GM13976 (cell line): ENCODE measurements at places on chromosomes 1 and 21.

DNA sequence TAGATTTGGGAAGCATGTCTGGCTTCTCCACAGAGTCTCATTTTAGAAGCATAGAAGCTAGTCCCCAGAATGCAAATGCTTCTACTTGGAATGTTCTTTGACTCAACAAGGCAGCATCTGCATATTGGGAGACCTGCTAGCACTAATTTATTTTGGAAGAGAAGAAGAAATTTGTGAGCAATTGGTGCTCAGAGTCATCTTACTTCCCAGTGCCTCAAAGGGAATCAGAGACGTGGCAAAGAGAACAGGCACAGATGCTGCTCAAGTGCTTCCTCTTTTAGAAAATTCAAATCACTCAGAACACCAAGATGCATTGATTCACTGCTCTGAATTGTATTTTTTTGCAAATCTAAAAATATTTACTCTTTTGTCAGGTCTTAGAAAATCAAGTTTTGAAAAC lies 255.7 kb downstream of the BRINP2 start:
- DNase-seq, result no peak

GRCh38 chr1:161084597-161084988 lies 4.8 kb downstream of the NECTIN4 start:
- DNase-seq, result no peak

DNA sequence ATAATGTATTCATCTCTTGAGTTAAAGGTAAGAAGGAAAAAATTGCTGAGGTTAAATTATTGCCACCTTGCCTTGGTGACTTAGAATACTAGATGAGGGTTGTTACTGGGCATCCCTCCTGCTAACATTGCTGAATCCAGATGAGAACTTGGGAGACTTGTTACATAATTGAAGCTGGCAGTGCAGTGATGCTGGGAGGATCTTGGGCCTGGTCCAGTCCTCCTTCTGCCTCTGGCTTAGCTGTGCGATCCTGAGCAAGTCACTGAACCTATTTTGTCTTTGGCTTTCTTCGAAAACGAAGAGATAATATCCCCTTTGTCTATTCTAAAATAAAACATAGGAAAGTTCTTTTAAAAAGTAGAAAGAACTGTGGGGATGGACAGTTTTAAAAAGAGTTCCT lies 244.9 kb upstream of the NRIP1 start:
- no peak for DNase-seq

- no peak for DNase-seq
Observed at GRCh38 chr1:226233293-226233692, 9.8 kb downstream of the MIXL1 start.

DNA sequence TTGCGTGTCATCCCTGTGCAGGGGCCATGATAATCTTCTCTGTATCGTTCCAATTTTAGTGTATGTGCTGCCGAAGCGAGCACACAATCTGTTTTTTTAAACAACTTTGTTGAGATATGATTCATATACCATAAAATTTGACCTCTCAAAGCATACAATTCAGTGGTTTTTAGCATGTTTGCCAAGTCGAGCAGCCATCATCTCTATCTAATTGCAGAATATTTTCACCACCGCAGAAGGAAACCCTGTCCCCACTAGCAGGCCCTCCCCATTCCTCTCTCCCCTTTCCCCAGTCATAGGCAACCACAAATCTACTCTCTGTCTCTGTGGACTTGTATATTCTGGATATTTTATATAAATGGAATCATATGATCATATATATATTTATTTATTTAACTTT lies 78.7 kb upstream of the TINAGL1 start:
- no peak for DNase-seq

DNA sequence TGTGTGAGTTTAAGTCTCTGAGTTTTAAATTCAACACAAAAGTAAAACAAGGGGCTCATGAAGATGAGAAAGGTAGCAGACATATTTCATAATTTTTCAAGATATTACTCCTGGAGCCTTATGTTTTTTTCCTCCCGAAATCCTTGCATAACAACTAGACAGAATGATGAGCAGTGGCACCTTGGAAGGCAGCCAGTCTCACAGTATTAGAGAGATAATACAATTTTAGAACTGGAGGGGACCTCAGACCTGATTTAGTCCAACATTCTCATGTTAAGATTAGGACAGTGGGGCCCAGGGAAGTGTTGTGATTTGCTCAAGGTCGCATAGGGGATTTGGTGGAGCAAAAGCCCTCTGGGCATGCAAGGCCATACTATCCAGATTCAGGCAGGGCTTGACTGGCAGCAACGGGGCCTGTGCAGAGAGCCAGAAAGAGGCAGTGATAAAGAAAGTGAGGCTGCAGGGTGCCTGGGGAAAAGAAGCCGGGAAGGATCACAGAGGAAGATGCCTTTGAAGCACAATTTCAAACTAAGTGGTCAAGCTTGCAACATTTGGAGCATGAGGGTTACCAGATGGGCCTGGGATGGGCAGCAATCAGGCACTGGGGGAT lies 31.4 kb upstream of the BCL9 start:
- DNase-seq, result no peak

DNA sequence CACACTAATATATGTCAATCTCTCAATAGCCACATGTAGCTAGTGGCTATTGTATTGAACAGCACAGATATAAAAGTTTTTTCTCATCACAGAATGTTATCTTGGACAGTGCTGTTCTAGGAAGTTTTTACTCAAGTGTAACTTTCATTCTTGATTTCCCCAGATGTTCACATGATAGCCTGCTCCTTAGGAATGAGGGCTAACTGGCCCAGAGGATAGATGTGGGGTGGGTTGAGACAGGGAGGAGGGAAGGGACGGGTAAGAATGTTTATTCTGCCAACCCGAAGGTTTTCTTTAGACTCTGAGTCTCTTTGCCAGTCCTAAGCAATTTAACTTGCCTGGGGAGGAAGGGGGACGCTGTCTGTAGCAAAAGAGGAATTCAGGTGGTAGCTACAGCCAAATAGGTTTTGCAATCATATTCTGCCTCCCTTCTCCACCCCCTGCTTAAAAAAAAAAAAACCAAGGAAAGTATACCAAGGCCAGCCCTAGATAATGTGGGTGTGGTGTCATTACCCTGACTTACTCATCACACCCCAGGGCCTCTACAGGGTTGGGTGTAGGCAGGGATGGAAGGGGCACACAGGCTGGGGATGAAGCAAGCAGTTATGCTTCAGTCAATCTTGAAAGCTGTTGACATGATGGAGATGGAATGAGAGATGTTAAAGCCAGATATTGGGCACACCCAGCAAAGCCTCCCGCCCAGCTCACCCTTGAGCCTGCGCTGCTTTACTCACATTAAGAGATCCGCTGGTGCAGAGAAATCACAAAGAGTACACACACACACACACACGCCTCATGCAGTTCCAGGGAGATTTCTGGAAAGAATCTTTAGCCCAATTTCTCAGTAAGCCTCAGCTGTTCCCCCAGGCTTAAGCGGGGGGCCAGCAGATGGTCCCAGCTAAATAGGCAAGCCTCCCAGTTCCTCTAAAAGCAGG lies 59.9 kb downstream of the PLXNA2 start:
- DNase-seq, result no peak

- no peak for DNase-seq
Observed at GRCh38 chr21:42189860-42190485, 29.0 kb upstream of the ABCG1 start.

- no peak for DNase-seq
Observed at GRCh38 chr21:41410767-41411448, 15.1 kb upstream of the MX1 start.

GRCh38 chr1:226223157-226223785 lies at the start of gene MIXL1:
TSS of gene MIXL1 (plus strand) at chr1:226223664. CDS start at chr1:226223682, 18 bp downstream.
- peak; percentile 47 for DNase-seq

- DNase-seq, result no peak
Observed at GRCh38 chr1:183414365-183414764, 3.8 kb downstream of the NMNAT2 start.

DNA sequence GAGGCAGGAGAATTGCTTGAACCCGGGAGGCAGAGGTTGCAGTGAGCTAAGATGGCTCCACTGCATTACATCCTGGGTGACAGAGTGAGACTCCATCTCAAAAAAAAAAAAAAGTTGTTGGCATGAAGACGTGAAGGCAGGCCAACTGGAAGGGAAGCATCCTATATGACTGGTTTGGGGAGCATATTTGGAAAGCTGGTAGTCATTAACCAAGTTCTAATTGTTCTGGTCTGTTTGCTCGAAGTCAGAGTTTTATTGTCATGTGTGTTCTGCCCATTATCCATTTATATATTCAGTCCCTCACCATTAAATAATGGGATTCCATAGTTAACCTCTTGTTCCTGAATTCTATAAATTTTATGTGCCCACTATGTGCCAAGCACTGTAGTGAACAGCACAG lies 3.3 kb upstream of the GLRX2 start:
- DNase-seq, result no peak

- no peak for DNase-seq
Observed at GRCh38 chr1:232040260-232040659, 413.7 kb downstream of the DISC1 start.

- DNase-seq, result no peak
Observed at GRCh38 chr1:203631946-203632345, 5.3 kb downstream of the ATP2B4 start.

DNA sequence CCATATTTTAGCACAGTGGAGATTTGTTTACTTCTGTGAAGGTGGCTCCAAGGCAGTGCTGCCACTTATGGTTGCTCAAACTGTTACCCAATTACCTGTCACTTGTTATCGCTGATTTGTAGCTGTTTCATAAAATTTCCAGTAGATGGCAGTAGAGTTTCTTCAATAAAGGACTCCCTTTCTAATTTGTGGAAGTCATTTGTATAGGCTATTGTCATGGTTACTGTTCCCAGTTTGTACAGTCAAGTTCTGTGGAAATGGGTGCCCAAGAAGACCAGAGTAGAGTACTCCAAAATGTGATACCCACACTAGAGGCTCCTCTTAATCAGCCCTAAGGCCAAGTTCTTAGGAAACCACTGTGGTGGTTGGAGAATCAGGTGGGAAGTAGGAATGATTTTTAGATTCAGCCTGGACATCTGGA lies 186.1 kb downstream of the CLEC20A start:
- peak; percentile 43 for DNase-seq

- DNase-seq, result no peak
Observed at GRCh38 chr1:18230840-18231239, 123.2 kb downstream of the IGSF21 start.

- peak; percentile 23 for DNase-seq
Observed at GRCh38 chr1:90730243-90731022, 13.3 kb upstream of the BARHL2 start.

- no peak for DNase-seq
Observed at GRCh38 chr1:244297616-244298015, 154.1 kb downstream of the ADSS2 start.

- no peak for DNase-seq
Observed at GRCh38 chr1:222285526-222285925, 262.4 kb downstream of the HHIPL2 start.

- no peak for DNase-seq
Observed at GRCh38 chr21:27171707-27172106, 204.8 kb upstream of the ADAMTS5 start.

- no peak for DNase-seq
Observed at GRCh38 chr1:29758781-29759499, 522.6 kb downstream of the PTPRU start.

DNA sequence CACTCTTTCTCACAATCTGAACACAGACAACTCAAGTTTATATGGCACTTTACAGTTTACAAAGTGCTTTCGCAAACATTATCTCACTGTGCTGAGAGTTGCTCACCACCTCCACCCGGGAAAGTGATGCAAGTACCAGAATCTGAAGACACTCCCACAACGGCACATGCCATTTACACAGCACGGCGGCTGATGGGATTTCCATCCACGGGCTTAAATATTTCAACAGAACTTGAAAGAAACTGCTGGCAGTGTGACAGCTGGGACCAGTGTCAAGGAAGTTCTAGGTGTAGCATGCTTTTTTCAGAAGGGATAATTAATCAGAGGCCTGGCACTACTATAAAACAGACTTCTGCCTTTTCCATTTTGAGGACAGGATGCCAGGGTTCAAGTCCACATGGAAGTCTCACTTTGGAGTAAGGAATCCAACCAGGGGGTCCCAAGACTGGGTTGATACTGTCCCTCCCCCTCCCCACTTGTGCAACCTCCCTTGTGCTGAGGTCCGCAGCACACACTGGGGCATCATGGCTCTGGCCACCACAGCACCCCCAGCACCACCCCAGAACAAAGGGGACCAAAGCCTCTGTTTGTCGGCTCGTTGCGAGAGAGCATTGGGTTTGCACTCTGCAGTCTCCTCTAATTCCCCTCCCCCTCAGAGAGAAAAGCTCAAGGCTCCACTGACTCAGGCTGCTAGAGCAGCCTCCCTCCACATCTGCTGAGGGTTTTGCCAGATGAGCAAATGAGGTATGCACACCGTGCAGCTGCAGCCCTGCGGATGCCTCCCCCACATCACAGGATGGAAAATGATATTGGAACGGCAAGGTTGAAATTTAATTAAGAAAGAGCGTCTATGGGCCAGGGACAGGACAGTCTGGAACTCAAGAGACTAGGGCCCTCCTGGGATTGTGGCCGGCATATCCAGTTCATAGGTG lies 154.9 kb downstream of the TGFBR3 start:
- DNase-seq, result no peak

DNA sequence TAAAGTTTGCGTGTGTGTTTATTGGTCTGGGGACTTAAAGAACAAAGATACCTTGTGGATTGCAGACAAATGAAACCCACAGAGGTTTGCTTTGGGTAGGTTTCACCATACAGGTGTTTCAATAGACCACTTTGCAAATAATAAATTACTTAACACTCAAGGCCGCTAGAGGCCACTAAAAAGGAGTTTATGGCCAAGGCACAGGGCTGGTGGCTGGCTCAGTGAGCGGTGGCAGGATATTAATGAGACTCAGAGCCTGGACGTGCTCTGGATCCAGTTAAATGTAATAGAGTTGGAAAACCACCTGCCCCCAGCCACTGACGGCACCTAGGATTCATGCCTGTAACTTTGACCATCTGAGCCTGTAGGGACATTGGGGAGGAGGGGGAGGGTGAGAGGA lies 44.5 kb downstream of the LRRC38 start:
- DNase-seq, result peak; percentile 54

- DNase-seq, result no peak
Observed at GRCh38 chr21:42153046-42153686, 65.8 kb upstream of the ABCG1 start.

DNA sequence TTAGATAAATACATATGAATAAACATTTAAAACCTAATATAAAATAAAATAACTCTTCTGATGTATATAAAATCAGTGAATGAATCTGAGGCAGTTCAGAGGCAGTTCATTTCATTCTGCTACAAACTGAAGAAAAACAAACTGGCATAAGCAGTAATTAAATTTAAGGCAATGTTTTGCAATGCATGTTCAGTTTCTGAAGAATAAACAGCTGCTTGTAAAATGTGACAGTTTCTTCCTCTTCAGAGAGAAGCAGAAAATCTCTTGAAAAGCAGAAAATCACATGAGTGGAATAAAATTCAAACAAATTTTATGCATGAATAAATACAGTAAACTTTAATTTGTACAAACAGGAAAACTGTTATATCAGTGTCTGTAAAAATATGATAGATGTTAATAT lies 643.7 kb downstream of the KCNT2 start:
- no peak for DNase-seq

GRCh38 chr1:212467843-212468482 lies 35.2 kb downstream of the NENF start:
- peak; percentile 51 for DNase-seq

- peak; percentile 92 for DNase-seq
Observed at GRCh38 chr1:6245086-6245868, 1.3 kb downstream of the HES3 start.
